ENCODE measurements at places on chromosomes 4 and X.

DNA sequence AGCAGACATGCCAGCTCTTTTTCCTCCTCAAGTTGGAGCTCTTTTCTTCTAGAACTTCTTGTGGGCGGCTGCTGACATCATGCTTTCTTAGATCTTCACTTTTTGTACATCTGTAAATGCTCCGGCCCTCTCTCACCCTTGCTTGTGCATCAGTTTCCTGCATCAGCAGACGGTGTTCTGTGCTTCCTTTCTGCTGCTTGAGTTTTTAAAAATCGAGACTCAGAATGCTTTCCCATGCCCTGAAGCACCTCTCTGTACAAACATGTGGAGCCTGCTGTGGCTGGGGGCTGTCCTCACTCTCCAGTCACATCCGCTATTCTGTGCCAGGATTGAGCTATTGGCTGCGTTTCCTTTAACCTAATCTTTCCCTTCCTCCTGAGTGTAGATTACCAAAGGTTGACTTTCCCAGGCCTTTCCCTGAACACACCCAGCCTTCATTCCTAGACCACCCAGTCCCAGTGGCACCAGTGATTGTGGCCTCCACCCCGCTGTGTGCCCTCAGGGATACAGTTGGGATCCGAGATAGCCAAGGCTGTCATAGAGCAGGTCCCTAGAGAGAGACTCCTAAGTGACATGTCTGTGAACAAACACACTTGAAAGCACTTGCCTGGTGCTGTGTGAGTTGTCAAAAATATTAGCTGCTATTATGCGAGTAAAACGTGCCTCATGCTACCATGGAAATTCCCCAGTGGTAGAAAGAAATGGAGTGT, 41.9 kb downstream of the TNIP2 start:
- DNase-seq: no peak

DNA sequence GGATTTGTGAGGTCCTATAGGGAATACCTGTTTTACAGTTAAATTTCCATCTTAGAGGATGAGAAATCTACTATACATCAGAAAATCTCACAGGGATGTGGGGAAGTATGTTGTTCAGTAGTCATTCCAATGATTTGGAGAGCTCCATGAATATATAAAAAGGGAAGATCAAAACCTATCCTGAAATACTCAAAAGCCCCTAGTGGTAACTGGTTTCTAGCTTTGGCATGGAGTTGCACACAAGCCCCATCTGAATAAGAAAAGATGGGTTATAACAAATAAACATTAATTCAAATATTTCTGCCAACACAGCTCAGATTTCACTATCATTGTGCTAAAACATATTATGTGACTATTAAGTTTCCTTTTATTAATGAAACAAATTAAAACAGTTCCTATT, 101.6 kb downstream of the FBXO8 start:
- no peak for DNase-seq

GRCh38 chr4:56649445-56650261, 31.4 kb downstream of the HOPX start:
- no peak for DNase-seq

GRCh38 chr4:25834411-25835107, 28.2 kb downstream of the SEL1L3 start:
- no peak for DNase-seq

DNA sequence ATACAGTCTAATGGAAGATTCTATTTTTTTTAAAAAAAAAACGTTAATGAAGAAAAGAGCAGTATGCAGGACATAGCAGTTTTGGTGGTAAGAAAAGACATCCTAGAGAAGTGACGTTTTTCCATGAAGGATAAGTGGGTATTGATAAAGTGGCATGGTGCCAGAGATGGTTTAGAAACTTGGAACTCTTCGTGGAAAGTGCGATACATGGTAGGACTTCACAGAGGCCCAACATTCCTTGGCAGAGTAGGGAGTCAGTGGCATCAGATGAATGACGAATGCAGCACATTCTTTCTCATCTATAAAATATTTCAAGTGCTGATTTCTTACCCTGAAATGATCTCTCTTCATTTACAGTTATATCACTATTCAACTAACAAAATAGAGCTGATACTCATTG, 298.7 kb downstream of the CCSER1 start:
- DNase-seq: no peak

GRCh38 chrX:19857131-19857530, 30.3 kb downstream of the SH3KBP1 start:
- no peak for DNase-seq

- DNase-seq: no peak
These were observed 149.8 kb downstream of the SPCS3 start for GRCh38 chr4:176469546-176469945.

- peak; percentile 30 for DNase-seq
These were observed 37.3 kb downstream of the NUDT11 start for GRCh38 chrX:51459125-51459524.

DNA sequence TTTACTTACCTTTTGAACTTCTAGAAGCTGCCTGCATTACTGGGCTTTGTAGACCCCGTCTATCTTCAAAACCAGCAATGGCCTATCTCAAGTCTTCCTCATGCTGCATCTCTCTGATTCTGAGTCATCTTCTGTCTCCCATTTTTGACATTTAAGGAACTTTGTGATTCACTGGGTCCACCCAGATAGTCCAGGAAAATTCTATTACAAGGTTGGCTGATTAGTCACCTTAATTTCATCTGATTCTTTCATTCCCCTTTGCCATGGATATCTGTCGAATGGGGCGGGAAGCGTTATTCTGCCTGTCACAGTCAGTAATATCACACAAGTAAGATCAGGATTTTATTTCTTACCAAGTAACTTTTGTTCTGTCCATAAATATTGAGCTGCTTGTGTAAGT, 618.0 kb downstream of the CCSER1 start:
- DNase-seq: no peak

- peak; percentile 97 for DNase-seq
These were observed 2020.0 kb upstream of the ADGRL3 start for GRCh38 chr4:59180161-59180560.

DNA sequence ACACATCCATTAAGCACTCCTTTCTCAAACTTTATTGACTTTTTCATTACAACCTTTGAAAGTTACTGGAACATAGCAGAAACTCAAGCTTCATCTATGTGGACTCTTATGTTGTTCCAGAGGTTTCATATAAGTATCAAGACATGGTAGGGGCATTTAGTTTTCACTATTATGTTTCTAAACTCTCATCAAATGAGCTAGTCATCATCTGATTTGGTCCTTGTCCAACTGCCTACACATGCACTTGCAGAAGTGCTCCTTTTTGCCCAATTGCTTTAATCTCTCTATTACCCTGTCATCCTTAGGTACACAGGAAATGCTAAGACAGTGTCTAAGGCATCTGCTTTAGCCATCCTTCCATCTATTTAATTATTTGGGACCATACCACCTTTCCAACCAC, 42.2 kb upstream of the EPGN start:
- DNase-seq: no peak
